ENCODE measurements at places on chromosomes 12 and 14. TPM values are rescaled to one million over a fixed set of nuclear protein-coding genes. Genes with fewer than 3 reads are reported as not detected.

The CLEC9A gene
- polyA plus RNA-seq: not detected

- DNase-seq: no peak
Measured at GRCh38 chr12:108801736-108802100, 55.7 kb downstream of the SSH1 start.

DNA sequence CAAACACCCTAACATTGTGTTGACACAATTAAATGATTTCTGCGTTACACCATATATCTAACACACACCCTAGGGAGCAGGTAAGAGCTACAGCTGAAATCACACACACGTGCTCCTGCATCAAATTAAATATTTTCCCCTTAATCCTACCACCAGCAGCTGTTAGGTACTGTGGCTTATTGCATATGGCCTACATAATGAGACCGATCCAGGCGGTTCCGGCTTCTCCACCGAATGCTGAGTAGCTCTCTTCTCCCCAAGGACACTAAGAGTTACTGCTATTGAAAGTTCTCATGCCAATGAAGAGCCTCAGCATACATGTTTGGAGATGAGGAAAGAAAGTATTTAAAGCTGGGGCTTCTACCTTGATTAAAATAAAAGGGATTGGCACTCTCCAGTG, 472.2 kb upstream of the STXBP6 start:
- DNase-seq: no peak

- no peak for DNase-seq
Measured at GRCh38 chr12:31586728-31587127, 4.2 kb downstream of the DENND5B start.

DNA sequence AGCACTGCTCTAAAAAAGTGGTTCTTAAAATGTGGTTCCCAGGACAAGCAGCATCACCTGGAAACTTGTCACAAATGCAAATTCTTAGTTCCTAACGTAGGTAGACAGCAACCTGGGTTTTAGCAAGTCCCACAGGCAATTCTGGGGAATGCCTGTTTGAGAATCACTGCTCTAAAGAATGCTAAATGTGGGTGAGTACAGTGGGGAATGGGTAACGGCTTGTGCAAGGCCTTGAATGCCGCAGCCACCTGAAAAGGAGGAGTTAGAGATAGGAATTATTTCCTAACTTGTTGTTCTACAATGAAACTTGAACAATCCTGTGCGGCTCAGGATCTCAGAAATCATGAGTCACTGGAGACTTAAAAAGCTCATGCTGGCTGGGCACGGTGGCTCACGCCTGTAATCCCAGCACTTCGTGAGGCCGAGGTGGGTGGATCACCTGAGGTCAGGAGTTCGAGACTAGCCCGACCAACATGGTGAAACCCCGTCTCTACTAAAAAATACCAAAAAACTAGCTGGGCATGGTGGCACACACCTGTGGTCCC, 34.9 kb downstream of the GNS start:
- DNase-seq: no peak

The OTUB2 gene
- 2.1 TPM for polyA plus RNA-seq

Measured in AG04450 (cell line).